Lung (tissue), 17 donors: ENCODE measurements at places on chromosomes 13 and 19. TPM values are rescaled to one million over a fixed set of nuclear protein-coding genes. Genes with fewer than 3 reads are reported as not detected.

TIMM13 gene
- 27.2 TPM for total RNA-seq

TMPRSS9 gene
- not detected for total RNA-seq

ZNF473 gene
- 9.2 TPM for total RNA-seq

FREM2 gene
- 58.3 TPM for total RNA-seq

NLRP4 gene
- not detected for total RNA-seq

CFAP97D2 gene
- 3.7 TPM for total RNA-seq

KCNRG gene
- 13.6 TPM for total RNA-seq

SYNGR4 gene
- not detected for total RNA-seq

WDR87 gene
- not detected for total RNA-seq

MYADM gene
- total RNA-seq = 52.5 TPM

TYROBP gene
- total RNA-seq = 17.0 TPM

ZNF582 gene
- 2.9 TPM for total RNA-seq

MEDAG gene
- total RNA-seq = 14.4 TPM

KANK2 gene
- 129 TPM for total RNA-seq

LGI4 gene
- total RNA-seq = 4.6 TPM

NCAN gene
- total RNA-seq = 0.06 TPM

LIG4 gene
- 10.4 TPM for total RNA-seq

CACNA1A gene
- total RNA-seq = 1.00 TPM

LNX2 gene
- total RNA-seq = 30.3 TPM

FSD1 gene
- 0.34 TPM for total RNA-seq

SLC17A7 gene
- total RNA-seq = 0.51 TPM

CLC gene
- total RNA-seq = 1.8 TPM

DACT3 gene
- 14.0 TPM for total RNA-seq

ZNF723 gene
- total RNA-seq = not detected

MIR17HG gene
- total RNA-seq = 5.7 TPM

LILRA1 gene
- total RNA-seq = 2.1 TPM

SIGLEC5 gene
- 1.6 TPM for total RNA-seq

C19orf18 gene
- 1.3 TPM for total RNA-seq

COL4A2 gene
- 627 TPM for total RNA-seq

PLVAP gene
- total RNA-seq = 29.1 TPM

RASAL3 gene
- 13.3 TPM for total RNA-seq

ADGRE3 gene
- total RNA-seq = 1.6 TPM

RINL gene
- total RNA-seq = 7.0 TPM

CADM4 gene
- 5.9 TPM for total RNA-seq
